HTR-8/SVneo (cell line): ENCODE measurements at places on chromosomes 1 and 21.

- DNase-seq, result peak; percentile 41
These were observed 8.9 kb upstream of the LEMD1 start for GRCh38 chr1:205430696-205431305.

GRCh38 chr1:210347112-210347511 lies 18.4 kb downstream of the HHAT start:
- no peak for DNase-seq

DNA sequence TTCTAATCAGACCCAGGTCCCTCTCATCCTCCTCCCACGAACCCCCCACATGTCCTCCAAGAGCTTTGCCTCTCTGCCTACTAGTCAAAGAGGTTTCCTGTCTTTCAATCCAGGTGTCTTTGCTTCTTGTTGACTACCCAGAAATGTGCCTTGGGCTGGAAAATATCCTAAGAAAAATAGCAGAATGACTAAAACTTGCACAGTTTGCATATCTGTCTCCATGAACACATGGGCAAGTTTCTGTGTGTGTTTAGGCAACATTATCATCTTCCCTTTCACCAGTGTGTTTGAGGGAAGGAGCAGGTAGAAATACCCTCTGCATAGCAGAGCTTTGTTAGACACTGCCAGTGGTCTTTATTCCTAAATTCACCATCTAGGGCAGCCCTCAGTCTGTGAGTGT lies 1.5 kb downstream of the C1orf116 start:
- no peak for DNase-seq

GRCh38 chr1:203362720-203363025 lies 11.8 kb upstream of the FMOD start:
- no peak for DNase-seq

GRCh38 chr1:79193211-79194079 lies 186.9 kb upstream of the ADGRL4 start:
- DNase-seq, result no peak

DNA sequence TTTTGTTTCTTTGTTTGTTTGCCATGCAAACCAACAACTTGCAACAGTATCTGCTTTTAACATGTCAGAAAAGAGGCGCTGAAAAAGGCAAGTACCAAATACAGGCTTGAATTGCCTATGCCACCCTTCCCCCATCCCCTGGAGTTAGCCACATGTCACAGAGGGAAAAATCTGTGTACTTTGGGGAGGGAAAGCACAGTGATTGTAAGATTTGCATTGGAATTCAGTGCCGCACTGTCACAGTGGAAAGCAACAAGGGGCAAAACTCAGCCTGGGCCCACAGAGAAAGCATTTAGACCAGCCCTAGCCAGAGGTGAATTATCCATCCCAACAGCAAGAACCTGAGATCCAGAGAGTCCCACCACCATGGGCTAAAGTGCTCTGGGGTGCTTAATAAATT lies 52.4 kb upstream of the ACADM start:
- DNase-seq, result no peak

GRCh38 chr1:168243636-168244212 lies 17.9 kb downstream of the SFT2D2 start:
- DNase-seq, result no peak

DNA sequence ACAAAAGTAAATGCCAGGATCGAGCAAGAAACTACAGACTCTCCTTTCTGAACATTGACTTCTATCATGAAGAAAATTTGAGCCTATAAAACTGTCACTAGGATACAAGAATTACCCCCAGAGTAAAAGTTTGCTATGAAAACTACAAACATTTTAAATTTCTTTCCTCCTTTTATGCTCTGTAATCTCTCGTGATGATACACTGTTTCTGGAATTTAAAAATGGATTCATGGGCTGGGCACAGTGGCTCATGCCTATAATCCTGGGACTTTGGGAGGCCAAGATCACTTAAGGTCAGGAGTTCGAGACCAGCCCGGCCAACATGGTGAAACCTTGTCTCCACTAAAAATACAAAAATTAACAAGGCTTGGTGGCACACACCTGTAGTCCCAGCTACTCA lies 181.3 kb downstream of the ZNF281 start:
- no peak for DNase-seq

DNA sequence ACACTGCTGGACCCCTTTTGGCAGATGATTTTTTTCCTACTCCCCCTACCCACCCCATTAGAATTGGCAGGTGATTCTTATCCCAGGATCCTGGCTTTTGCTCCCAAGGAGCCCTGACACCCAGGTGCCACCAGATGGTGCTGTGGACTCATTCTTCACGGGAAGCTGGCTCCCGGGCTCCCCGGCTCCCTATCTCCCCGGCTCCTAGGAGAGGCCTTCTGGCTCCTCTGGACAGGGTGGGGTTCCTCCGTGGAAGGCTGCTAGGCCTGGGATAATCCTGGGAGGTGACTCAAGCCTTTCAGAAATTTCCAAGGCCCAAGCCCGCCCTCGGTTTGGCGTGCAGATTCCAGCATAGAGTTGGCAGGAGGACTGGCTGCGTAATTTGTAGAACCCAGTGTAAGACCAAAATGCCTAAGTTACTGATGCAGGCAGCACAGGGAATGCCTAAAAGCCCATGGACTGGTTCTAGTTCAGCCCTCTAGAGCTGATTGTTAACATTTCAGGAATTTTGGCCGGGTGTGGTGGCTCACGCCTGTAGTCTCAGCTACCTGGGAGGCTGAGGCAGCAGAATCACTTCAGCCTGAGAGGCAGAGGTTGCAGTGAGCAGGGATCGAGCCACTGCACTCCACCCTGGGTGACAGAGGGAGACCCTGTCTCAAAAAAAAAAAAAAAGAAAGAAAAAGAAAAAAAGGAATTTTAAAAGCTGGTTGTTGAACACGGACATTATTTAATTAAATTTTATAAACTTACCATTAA lies 6.8 kb upstream of the BSDC1 start:
- DNase-seq, result peak; percentile 84

- no peak for DNase-seq
These were observed 74.9 kb downstream of the CAPZB start for GRCh38 chr1:19410393-19410792.

DNA sequence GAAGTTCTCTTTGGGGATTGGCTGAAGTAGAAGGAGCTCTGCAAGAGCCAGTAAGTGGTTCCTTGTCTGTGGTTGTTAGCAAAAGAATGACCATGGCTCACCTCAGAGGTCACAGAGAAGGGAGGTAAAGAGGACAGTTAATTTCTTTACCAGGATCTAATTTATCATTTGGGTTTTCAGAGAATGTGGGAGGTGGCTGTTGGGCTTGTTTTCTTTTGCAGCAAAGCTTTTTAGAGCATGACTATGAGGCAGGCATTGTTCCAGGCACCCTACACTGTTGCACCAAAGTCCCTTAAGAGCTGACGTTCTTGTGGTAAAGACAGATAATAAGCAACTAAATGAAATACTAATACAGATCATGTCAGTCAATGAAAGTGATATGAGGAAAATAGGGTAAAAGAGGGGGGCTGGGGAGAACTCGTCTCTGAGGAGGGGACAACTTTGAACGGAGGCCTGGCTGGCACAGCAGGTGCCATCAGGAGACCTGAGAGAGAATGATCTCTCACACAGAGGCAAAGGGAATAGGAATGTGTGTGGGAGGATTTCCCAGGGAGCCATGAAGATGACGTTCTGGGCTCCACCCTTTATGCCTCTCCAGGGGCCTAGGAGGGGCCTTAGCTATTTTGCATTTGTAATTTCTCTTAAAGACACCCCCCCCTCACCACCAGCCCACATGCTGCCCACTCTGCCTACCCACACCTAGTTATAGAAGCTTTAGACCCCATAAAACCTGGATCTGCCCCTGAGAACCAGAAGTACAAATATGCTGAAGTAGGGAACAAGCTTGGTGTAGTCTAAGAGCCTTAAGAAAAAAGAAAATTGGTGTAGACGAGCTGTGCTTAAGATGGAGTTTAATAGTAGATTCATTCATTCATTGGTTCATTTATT lies 177.5 kb downstream of the ROR1 start:
- no peak for DNase-seq

DNA sequence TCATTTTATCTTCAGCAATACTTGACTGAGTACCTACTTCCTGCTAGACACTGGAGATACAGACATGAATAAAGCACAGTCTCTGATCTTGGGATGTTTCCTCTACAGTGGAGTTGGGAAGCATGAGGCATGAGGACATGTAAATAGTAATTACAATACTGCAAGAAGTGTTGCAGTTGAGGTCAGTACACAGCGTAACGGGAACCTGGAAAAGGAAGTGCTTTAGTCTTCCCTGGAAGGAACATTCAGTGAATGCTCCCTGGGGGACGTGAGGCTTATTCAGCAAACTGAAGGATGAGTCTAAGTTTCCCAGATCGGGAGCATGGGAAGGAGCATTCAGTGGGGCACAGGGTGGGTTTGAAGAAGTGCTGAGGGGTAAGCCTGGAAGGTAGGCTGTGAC lies 112.4 kb downstream of the PIK3R3 start:
- DNase-seq, result no peak

GRCh38 chr21:45818276-45818903 lies 163.2 kb upstream of the COL6A1 start:
- DNase-seq, result no peak

DNA sequence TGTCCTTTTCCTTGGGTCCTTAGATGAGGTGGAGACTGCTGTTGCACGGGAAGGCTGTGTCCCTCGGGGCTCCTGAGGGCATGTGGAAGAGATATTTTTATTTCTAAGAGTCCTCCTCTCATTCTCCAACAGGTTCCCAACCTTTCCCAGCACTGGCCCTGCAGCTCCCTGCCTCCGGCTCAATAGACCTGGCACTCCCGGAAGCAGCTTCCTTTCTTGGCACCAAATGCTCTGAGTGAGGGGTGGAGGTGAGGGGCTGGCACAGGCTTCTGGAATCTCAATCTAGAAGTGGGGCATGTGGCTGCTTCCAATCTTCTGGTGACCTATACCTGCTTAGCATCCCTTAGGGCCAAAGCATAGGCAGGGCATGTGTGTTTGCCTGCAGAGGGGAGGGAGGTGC lies 4.5 kb downstream of the ETV3L start:
- DNase-seq, result no peak

DNA sequence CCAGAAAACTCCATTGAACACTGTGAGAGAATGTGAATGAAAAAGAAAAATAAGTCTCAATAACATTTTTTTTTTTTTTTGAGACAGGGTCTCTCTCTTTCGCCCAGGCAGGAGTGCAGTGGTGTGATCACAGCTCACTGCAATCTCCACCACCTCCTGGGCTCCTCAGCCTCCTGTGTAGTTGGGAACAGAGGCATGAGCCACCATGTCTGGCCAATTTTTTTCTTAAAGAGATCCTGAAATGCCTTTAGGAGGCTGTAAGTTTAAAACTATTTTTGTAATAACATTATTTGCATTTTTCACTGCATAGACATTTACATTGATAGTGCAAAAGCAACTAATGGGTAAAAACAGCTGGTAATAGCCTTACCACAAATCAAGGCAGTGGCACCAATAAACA lies 35.3 kb downstream of the GDAP2 start:
- DNase-seq, result no peak

DNA sequence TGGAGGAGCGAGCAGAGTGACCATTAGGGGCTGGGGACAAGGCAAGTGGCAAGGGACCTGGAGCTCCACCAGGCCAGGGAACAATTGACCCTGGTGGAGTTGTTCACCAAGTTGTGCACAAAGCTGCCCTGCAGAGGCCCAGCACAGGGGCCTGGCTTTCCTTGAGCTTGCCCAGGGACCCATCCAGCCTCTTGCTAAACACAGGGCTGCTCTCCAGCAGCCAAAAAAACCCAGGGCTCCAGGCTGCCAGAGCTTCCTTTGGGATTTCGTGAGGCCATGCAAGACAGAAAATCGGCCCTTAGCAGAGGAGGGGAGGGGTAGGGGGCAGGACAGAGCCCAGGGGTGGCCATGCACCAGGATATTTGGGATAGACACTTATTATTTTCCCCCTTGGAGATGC lies 32.6 kb downstream of the LRP8 start:
- DNase-seq, result no peak

DNA sequence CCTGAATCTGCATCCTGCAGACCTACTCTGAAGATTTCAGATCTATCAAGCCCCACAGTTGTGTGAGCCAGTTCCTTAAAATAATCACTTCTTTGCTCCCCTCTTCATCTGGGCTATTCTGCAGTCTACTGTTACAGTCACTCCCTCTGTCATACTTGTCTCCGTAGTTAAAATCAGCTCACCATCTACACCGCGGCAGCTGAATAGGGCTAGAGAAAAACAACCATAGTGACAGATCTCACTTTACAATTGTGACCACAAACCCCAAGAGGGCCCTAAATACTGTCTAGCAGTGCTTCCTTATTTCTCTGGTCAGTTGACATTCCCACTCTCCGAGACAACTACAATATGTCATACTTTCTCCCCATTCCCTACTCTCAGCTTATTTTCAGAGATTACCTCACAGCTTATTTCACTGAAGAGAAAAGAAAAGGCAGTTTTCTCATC lies 12.9 kb downstream of the DESI2 start:
- no peak for DNase-seq

DNA sequence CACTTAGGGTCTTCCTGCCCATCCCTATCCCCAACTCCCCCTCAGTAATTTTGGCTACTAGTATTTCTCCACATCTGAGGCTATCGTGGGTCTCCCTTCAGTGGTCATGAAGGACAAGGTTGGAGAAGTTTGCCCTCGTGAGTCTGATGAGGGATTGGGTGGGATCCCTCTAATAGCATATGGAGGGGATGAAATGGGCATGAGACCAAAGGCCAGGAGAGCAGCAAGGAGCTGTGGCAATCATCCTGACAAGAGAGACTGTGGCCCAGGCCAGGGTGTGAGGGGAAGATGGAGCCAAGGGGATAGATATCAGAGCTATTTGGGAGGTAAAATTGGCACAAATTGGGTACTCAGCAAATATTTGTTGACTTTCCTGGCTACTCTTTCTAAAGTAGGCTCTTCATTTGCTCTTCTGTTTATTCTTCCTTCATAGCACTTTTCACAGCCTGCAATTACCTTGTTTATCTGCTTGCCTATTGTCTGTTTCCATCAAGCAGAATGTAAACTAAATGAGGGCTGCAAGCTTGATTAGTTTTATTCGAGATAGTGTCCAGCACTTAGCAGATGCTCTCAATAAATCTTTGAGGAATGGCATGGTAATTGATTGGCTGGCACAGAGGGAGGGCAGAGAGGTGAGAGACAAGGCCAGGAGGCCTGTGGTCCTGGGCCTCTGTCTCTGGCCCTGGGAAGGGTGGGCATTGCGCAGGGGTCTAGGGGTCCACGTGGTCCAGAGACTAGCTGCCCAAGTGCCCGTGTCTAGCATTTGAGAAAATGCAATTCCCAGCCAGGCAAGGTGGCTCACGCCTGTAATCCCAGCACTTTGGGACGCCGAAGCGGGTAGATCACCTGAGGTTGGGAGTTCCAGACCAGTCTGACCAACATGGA lies 1.5 kb upstream of the PLK3 start:
- DNase-seq, result no peak

GRCh38 chr1:8174807-8175206 lies 143.1 kb upstream of the SLC45A1 start:
- no peak for DNase-seq
